Stimulated activated CD8-positive, alpha-beta memory T cell treated with anti-CD3 and anti-CD28 coated beads, Interleukin-15, amount 100 ng/mL, for 24 hours (primary cell): ENCODE measurements at places on chromosomes 12 and 14.

GRCh38 chr12:62900686-62901272 is 34.2 kb downstream of the PPM1H start:
- no peak for DNase-seq

DNA sequence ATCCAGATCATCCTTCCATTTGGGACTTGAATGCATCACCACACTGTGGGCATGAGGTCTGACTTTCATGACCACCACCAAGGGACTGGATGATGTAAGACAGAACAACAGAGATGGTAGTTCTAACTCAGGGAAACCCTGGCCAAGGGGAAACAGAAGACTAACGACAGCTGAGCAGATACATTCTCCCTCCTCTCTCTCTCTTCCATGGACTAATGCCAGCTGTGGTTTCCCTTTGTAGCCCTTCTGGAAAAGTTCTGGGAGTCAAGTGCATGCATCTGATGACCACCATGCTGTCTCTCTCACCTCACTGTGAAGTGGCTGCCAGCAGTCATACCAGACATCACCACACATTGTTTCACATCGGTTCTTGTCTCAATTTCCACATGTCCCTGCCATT is 3.4 kb downstream of the TAS2R30 start:
- no peak for DNase-seq

- no peak for DNase-seq
Observed at GRCh38 chr12:14111230-14111865, 129.9 kb upstream of the GRIN2B start.

DNA sequence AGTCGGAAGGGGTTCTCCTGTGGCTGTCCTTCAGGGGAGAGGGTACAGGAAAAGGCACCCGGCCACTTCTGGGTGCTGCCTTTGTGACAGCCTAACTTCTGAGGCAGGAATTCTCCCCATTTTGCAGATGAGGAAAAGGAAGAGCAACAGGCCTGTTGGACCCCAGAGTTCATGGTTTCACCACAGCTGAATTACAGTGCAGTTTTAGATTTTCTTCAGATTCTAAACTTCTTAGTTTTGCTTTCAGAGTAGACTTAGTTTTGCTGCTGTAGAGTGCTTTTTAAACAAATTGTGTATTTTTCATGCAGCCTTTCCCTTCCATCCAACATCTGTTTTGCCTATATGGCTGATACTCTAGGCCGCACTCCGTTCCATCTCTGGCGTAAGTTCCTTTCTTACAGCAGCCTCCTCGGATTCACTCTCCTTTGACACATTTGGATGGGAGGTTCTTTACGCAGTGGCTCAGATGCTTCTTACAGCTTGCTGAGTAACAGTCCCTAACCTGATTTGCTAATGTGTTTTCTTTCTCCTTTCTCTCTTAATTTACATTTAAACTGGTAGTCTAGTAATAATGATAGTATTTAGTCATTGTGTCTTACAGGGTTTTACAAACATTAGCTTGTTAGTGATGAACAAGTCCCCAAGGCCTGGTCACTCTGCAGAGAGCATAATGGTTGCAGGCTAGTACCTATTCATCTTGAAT is 7.8 kb downstream of the TRAF3 start:
- DNase-seq = no peak

- no peak for DNase-seq
Observed at GRCh38 chr14:96221109-96221650, 16.5 kb downstream of the BDKRB2 start.

- no peak for DNase-seq
Observed at GRCh38 chr12:115407036-115407435, 723.1 kb upstream of the TBX3 start.

DNA sequence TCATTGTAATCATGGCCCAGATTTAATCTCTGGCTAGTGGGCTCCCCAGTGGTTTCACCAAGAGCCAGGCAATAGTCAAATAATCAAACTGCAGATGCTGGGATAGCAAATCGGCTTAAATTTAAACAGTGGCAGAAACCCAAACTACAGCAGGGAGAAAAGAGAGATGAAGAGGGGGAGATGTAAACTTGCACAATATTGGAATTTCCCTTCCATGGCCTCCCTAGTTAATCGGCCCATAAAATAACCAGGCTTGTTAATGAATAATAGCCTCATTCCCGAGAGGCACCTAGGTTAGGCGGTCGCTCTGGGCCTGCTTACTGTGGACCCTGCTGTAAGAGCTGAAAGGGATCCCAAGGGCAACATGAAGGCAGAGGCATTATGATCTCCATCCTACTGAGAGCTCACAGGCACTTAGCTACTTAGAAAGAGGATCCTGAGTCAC is 116.2 kb downstream of the NUAK1 start:
- no peak for DNase-seq

DNA sequence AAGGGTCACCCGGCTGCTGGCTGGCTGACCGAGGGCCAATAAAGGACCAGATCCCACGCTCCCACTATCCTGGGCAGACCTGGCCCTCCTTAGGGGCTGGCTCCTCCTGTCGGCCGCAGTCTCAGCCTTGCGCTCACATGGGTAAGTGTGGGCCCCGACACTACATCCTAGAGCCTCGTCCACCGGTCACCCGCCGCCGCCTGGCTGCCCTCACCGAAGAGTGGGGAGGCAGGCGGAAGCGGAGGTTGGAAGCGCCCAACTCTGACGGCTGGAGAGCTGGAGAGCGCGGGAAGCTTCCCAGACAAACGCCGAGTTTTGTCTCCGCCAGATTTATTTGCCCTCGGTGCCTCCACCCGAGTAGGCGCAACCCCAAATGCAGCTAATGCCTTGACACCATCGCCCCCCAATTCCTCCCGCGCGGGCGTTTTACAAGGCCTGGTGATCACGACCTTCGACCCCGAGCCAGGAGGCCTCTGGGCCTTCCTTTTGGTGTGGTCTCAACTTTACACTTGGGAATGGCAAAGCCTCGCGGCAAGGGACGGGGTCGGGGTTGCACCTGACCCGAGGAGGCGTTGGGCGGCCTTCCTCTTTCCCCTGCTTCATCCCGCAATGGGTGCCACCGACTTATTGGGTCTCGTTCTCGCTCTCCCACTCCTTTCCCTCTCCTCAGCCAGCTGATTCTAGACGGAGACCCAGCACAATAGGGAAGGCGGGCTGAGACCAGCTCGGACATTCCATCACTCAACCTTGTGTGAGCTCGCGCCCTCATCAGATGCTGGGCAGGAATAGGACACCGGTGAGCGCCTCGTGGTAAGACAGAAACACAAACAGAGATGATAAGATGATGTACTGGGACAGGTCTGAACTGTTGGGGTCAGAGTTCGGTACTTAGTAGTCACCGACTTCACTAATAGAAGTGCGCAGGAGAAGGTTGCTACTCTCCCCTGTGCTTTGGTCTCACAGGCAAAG is 78.3 kb upstream of the ANO4 start:
- DNase-seq = no peak

- DNase-seq = no peak
Observed at GRCh38 chr14:63670692-63671091, 29.0 kb upstream of the WDR89 start.

- DNase-seq = no peak
Observed at GRCh38 chr12:74538491-74539258, 1.0 kb downstream of the ATXN7L3B start.

GRCh38 chr14:26729851-26730250 is 132.0 kb upstream of the NOVA1 start:
- DNase-seq = no peak

DNA sequence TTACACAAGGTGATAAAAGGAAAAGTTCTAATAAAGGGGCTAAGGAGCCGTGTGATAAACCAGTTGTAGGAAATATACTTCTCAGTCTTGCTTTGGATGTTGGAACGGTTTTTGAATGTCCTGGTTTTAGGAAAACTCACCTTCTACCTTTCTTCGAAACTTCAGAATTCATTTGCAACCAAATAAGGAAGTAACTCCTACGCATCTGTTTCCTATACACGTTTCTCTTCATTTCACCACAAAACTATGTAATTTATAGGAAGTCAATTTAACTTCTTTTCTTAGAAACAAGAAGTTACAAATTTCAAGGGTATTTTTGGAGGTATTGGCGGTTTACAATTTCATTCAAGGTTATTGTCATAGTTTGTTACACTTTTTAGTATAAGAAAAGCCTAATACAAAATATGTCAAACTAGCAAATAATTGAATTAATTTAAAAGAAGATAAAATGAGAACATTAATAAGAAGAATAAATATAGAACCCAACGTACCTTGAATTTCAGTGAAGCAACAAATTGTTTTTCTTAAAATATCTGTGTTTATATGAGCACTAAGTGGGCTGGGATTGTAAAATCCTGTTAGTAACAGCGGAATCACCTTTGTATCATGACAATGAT is 33.2 kb upstream of the CD69 start:
- DNase-seq = no peak

DNA sequence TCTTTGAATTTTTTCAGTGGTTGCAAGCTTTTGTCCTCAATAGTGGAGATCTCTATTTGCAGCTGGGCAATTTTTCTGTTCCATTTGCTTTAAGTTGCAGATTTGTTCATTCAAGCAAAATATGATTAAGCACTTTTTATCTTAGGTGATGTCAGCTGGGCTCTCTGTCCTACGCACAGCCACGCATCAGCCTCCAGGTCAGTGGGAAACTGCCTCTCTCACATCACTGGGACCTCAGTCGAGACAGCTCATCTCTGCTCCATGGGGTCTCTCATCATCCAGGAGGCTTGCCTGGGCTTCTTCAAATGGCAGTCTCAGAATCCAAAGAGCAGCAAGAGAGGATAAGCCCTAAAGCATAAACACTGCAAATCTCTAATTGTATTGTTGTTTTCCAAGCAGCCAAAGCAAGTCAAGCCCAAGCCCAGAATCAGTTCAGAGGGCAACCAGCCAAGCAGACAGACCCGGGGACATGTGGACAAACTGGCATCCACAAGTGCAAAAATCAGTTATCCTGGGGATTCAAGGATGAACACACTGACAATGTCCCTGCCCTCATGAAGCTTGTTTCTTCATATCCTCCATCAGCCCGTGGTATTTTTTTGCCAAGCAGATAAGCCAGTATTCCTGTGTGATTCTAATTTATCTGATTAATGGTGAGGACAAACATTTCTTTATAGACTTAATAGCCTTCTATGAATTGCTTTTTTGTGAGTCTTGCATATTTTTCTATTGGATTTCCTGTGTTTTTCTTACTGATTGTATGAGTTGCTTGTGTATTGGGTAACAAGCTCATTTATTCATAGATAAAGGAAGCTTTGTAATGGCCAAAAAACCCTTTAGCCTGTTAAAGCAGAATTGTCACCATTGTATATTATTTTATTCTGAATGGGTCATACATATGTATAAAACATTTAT is 262.5 kb downstream of the GXYLT1 start:
- no peak for DNase-seq

DNA sequence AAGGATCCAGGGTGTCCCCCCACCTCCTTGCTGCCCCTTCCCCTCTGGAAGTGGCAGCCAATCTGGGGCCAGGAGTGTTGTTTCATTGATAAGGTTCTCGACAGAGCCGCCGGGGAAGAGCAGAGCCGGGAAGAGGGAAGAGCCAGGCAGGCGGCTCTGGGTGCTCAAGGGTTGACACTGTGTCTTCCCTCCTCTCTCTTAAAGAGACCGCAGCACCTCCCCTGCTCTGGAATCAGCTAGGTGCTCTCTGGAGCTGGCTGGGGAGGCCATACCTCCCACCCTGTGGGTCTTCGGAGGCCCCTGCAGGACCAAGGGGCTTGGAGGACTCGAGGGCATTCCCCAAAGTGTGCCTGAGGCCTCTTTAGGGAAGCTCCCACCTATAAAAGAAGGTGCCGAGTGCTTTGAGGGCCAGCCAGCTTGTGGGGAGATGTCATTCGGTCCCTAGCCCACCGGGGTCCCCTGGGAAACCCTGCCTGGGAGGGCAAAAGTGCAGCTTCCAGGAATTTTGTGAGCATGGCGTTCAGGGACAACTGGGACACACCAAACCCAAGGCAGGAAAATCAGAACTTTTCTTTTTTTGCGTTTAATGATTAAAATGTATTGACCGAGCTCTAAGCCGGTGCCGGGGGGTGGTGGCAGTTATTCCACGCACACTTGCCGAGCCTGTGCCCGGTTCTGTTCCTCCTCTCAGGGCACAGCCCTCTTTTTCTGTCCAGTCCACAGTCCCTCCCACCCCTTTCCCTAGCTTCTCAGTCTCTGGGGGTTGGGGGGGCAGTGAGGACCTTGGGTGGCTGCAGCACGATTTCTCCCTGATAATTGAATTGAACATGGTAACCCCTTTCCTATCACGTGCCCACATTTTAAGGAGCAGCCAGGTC is 3.0 kb downstream of the SETD1B start:
- no peak for DNase-seq

GRCh38 chr14:64119500-64119899 is 174.7 kb downstream of the ESR2 start:
- no peak for DNase-seq

GRCh38 chr14:65226824-65227604 is 124.7 kb upstream of the MAX start:
- no peak for DNase-seq

DNA sequence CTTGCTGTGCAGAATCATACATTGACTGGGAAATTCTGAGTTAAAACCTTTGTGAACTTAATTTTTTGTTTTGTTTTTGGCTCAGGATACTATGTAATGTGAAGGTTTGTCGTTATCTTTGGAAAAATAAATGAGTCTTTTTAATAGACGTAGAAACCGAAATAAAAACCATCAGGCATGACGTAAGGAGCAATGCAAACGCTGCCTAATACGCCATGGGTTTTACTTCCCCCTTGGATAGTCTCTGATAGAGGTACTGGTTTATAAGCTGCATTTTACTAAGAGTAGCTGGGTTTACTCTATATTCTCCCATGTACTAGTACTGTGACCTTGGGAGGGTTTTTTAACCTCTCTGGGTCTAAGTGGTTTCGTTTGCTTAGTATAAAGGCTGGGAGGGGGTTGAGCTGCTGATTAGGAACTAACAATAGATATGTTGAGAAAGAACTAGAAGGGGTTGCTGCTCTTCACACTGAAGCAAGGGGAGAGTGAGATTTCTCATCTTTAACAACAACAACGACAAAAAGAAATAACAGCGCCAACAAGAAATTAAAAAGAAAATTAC is 66.8 kb upstream of the SLCO1C1 start:
- DNase-seq = no peak

DNA sequence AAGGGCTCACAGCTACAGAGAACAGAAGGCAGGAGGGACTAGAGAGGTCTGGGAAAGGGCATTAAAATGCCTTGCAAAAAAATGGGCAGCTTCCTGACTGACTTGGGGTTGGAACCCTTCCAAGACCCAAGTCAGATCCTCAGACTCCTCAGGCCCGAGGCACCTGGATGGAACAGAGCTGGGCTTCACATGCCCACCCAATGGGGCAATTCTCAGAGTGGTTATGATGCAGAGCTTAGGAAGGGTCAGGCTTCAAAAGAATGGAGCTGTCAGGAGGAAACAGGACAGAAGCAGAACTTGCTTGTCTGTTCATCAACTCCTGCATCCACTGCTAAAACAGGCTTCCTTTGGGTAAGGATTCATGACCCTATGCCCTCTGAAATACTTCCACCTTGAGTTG is 9.7 kb upstream of the KRT1 start:
- no peak for DNase-seq
